ENCODE measurements at places on chromosomes 5 and 9.

DNA sequence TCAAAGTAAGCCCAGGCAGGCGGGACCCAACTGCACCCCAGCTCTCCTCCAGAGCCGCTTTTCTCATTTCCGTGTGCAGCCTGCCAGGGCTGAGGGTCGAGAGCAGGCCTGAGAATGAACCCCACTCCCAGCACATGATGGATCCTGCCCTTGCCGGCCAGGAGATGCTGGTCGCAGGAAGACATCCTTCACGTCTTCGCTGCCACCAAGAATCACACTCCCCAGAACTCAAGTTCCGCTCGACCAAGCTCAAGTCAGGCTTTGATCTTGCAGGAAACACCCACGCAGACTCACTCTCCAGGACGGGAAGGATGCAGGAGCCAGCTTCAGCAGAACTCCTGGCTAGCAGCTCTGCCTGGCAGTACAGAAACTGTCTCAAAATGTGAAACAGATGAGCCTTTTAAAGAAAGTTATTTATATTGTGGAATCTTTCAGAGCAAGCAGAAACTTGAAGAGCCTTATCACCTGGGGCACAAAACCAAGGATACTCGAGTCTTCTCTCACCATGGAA lies 102.4 kb downstream of the ROR2 start:
- H3K4me1 ChIP-seq: peaks cover 30% of the 10 kb centered on the region
- H3K27me3 ChIP-seq: no peaks in the 10 kb centered on the region
- DNase-seq: no peak

DNA sequence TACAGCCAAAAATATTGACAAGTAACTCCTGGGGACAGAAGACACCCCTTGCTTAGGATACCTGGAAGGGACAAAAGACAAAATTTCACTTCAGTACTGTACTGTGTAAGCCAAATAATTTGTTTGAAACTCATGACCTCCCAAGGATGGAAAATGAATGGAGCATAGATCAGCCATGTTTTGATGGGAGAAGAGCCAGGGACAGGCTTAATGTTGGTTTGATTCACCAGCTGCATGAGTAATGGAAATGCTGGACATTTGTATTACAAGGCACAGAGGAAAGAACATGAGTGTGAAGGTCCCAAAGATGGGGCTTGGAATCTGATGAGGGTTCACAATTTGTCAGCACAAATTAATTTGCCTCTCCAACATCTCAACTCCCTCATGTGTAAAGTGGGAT lies 122.8 kb downstream of the ENC1 start:
- DNase-seq: no peak
- no peaks in the 10 kb centered on the region for H3K4me1 ChIP-seq

DNA sequence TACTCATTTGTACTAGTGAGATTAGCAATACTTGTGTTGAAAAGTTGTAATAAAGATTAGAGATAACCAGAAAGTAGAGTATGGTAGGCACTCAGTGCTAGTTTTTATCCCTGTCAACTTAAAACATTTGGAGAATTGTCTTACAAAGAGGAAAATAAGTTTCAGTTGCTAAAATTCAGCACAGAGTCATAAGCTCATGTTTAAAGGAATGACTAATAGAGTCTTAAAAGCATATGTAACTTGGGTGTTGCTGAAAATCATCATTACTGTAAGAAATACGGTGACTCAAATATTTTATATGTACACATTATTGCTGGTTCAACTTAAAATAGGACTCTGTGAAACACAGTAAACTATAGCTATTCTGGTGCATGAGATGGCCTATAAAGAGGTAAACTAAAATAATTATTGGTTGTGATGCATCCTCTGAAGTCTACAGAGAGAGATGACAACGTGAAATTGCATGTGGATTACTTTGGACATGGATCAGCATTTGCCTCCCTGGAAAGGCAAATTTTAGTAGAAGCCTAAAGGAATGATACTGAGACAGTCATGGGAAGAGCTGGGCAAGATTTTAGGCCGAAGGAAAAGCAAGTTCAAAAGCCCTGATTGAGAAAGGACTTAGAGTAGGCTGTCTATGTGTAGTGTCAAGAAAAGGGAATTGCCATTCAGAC lies 34.6 kb downstream of the SGCD start:
- DNase-seq: no peak
- no peak overlapping the region for H3K27ac ChIP-seq

GRCh38 chr9:3875361-3876132 lies 349.7 kb upstream of the RFX3 start:
- H3K27ac ChIP-seq: no peak overlapping the region
- H3K27me3 ChIP-seq: no peaks in the 10 kb centered on the region

DNA sequence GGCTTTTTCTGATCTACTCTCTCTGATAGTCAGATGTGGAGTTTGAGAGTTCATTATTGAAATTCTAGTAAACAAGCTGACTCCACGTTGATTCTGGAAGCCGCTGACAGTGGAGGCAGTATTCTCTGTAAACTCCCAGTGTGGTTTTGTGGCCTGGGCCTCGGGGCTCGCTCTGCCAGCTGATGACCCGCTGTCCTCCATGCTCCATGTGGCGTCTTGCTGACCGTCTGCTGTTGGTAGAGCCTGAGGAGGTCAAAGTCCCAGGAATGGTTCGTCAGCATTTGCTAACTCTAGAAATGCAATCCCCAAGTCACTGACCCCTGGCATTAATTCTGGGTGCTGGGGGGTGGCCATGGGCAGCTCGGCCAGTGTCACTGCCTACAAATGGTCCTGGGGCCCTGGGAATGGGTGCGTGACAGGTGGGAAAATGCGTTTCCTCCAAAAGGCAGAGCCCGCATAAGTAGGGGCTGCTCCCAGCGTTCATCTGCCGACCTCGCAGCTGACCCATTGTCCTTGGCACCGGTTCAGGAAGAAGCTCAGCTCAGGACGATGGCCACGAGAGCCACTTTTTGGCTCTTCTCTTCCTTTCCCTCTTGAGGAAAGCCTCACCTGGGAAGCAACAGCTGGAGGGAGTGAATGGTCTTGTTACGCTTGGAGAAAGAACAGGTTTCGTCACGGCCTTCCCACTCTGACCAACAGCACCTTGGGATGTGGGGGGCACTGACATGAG lies 55.1 kb downstream of the MRPL36 start:
- no peaks in the 10 kb centered on the region for H3K4me1 ChIP-seq
- DNase-seq: no peak
- no peaks in the 10 kb centered on the region for H3K36me3 ChIP-seq
- no peaks in the 10 kb centered on the region for H3K27me3 ChIP-seq
- no peak overlapping the region for H3K27ac ChIP-seq

DNA sequence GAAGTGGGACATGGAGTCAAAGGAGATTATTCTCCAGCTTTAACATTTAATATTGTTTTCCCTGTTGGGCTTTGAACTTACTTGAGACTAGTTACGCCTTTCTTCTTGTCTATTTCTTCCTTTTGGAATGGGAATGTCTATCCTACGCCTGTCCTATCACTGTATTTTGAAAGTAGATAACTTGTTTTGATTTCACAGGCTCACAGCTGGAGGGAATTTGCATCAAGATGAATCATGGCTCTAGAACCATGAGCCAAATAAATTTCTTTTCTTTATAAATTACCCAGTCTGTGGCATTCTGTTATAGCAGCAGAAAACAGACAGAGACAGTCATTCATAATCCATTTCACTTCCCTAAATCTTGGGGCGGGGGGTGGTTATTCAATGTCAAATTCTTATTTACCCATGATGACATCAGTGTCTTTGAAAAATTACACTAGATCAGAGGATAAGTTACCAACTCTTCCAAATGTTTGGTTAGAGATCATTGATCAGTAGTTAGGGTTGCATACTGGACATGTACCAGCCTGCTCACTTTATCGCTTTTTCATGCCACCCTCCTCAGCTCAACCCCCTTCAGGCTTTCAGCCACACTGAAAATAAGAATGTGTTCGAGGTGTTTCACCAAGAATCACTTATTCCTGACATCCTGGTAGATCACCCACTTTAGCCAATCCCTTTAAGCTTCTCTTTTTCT lies 419.6 kb upstream of the PIK3R1 start:
- no peak overlapping the region for H3K4me3 ChIP-seq
- DNase-seq: no peak
- H3K27me3 ChIP-seq: no peaks in the 10 kb centered on the region
- no peaks in the 10 kb centered on the region for H3K4me1 ChIP-seq

DNA sequence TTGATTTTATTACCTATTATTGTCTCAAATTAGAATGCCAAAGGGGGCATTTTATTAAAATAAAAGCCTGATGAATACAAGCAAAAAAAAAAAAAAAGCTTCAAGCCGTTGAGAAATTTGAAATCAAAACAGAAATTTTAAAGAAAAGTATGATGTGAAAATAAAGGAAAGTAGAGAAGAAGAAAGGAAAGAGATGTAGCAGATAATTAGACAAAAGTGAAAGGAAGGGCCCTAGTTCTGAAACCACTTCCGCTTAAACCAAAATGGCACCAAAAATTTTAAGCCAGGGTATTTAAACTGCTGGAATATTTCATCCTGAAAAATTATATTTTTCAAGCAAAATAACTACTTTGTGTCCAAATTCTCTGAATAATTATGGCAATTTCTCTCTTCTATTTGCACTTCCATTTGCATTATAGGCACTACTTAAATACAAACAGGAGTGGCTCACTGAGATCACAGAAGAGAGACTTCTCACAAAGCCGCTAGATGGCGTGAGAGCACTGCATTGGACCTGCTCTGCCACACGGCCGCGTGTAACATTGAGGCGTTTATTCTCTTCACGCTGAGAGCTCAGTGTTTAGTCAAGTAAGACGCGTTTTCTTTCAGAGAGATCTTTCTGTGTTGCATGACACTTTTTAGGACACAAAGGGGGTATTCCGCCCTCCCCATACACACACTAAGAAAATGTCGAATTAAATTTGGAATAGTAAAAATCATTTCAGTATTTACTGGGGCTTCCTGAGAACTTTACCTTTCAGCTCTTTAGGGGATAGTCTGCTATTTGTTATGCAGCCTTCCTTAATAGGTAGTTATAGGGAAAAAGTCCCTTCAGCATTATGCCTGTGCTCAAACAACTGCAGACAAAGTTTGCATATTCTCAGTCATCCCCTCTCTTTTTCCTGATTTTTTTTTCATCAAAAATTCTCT lies 368.4 kb upstream of the CCNH start:
- H3K4me3 ChIP-seq: no peak overlapping the region
- peak; percentile 86 for DNase-seq
- H3K27ac ChIP-seq: no peak overlapping the region
- no peaks in the 10 kb centered on the region for H3K4me1 ChIP-seq
- H3K36me3 ChIP-seq: no peaks in the 10 kb centered on the region

DNA sequence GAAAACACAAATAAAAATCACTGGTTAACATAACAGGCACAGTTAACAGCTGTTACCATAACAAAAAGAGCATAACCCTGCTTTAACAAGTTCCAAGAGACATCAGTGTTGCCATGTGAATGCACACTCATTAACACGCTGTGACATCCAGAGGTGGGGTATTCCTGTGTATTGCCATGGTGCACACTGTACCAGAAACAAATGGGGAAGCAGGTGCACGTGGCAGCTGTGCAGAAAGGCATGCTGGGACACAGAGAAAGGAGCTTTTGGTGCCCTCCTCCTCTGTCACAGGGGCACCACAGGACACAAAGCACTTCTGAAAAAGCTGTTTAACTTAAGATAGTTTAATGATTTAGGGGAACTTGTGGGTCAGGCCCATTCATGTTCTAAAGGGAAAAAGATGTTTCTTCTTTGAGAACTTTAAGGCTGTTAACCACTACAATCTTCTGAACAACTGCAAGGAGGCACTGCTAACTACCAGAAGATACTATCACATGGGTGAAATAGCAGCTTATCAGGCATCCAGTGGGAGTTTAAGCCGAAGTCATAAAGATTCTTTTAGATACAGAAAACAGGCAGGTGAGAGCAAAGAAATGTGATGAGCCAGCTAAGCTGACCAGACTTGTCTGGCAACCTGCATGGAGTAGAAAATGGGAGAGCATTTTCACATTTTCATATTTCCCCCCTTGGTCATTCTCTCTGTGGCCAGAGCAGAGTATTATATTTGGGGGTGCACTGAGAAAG lies 56.4 kb upstream of the GOLPH3 start:
- peaks cover 83% of the 10 kb centered on the region for H3K36me3 ChIP-seq
- H3K4me3 ChIP-seq: no peak overlapping the region
- no peaks in the 10 kb centered on the region for H3K27me3 ChIP-seq
- H3K4me1 ChIP-seq: no peaks in the 10 kb centered on the region

GRCh38 chr5:43034591-43034968 lies 5.5 kb downstream of the ANXA2R start:
- peaks cover 3% of the 10 kb centered on the region for H3K4me1 ChIP-seq
- peaks cover 56% of the 10 kb centered on the region for H3K27me3 ChIP-seq
- no peak overlapping the region for H3K27ac ChIP-seq
- no peak for DNase-seq

GRCh38 chr5:143741421-143741820 lies 70.5 kb upstream of the HMHB1 start:
- no peak for DNase-seq
- no peaks in the 10 kb centered on the region for H3K4me1 ChIP-seq
- H3K4me3 ChIP-seq: no peak overlapping the region
- H3K36me3 ChIP-seq: no peaks in the 10 kb centered on the region
- no peak overlapping the region for H3K27ac ChIP-seq

DNA sequence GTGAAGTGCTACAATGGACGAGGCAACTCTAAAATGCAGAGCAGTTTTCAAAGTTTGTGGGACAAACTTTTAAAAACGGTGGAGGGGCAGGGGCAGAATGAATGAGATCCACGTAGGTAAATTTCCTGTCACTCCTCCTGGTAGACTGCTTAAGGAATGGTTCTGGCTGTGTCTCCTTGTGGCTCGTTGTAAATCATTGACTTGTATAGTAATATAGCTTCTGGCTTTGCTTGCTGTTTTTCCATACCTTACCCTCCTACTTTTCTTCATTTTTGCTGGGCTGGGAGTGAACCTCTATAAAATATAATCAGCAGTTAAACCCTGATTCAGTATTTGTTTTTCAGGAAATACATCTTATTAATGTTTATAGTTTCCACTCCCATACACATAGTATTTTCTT lies 235.7 kb downstream of the TUSC1 start:
- H3K36me3 ChIP-seq: no peaks in the 10 kb centered on the region
- H3K27me3 ChIP-seq: no peaks in the 10 kb centered on the region
- H3K27ac ChIP-seq: no peak overlapping the region
- no peak overlapping the region for H3K4me3 ChIP-seq

DNA sequence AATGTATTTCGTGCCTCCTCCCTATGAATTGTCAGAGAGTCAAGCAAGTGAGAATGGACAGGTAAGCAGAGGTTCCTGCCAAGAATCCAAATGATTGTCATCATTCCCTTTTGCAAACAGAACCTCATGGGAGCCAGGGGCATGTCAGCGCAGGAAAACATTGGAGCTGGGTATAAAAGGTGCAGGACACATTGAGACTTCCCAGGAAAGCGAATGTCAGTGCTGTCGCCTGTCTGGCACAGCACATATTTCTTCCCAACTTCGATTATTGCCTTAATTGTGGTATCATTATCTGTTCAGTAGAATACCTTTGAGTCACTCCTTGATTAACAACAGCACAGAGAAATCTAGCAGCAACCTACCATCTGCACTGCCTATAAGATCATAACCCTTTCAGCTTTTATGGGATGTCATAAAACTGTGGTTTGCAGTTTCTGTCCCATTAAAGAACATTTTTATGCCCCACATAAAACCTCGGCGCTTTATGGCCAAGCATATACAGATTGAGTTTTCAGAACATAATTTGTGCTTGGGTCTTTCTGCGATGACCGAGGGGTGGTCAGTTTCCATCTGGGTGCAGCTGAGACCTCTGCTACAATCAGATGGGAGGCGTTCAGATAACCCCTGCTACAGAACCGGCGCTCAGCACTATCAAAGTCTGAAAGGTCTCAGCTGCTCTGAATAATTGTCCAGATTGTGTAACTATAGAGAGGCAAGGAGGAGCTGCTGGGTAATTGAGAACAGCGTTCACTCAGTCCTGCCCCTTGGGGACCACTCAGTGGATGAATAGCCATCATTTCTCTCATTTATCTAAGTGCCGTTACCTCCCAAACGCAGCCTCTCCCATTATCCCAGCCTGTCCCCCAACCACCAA lies 30.9 kb upstream of the WWC1 start:
- H3K4me1 ChIP-seq: peaks cover 1% of the 10 kb centered on the region
- peaks cover 19% of the 10 kb centered on the region for H3K36me3 ChIP-seq
- H3K27me3 ChIP-seq: no peaks in the 10 kb centered on the region
- no peak overlapping the region for H3K4me3 ChIP-seq
- no peak for DNase-seq
- H3K27ac ChIP-seq: no peak overlapping the region
